Progenitor cell of endocrine pancreas (in vitro differentiated cells): ENCODE measurements at places on chromosomes 2 and 18. TPM values are rescaled to one million over a fixed set of nuclear protein-coding genes. Genes with fewer than 3 reads are reported as not detected.
A peak's percentile ranks its signal among the peaks of the same experiment; 100 is the strongest.

DNA sequence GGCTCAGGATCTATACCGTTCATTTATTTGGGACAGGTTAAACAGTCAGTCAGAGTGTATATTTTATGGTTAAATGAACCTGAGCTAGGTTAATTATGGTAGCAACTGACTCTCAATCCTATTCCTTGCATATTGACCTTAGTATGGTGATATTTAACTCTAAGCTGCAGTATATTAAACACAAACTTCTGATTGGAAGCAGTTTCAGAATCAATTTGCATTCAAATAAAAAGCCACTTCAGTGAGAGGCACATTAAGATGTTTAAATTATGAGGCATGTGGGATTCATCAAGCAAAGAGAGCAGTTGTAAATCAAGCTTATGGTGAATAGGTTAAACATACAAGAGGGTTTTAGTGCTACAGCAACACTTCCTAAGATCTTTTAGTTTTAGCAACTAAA lies 40.4 kb downstream of the FRZB start:
- DNase-seq = no peak

- DNase-seq = no peak
Observed at GRCh38 chr2:239000500-239001073, 152.7 kb downstream of the TWIST2 start.

DNA sequence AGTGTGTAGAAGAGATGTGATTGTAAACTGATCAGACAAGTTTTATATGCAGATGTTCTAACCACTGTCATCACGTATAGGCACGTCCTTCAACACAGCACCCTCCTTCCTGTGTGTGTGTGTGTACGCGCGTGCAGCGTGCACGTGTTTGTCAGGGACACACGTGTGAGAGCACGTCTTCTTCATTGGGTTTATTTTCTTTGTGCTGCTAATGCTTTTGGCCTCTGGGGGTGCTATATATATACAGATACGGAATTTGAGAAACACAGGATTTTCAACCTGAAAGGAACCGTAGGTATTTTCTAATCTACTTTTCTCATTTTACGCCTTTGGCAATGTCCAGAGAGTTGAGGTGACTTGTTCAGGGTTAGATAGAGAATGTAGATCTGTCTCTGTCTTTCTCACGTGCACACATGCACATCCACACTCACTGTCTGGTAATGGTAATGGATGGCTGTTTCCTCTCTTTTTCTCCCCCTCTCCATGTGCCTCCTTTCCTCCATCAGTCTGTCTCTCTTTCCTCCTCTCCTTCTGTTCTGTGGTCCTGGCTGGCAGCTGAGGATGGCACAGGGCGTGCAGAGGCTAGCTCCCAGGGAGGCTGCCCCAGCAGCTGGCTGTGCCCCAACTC lies 13.4 kb upstream of the CELF4 start:
- no peak for DNase-seq

- DNase-seq = no peak
Observed at GRCh38 chr2:207352978-207353671, 176.6 kb upstream of the CREB1 start.

- DNase-seq = no peak
Observed at GRCh38 chr2:113119111-113119510, 8.3 kb upstream of the IL1RN start.

GRCh38 chr18:47929681-47930198 lies 719 bp downstream of the SMAD2 start:
- DNase-seq = no peak

- DNase-seq = no peak
Observed at GRCh38 chr2:102101849-102102635, 40.5 kb upstream of the IL1R1 start.

- DNase-seq = no peak
Observed at GRCh38 chr18:47331026-47331425, 79.6 kb upstream of the SKOR2 start.

GRCh38 chr2:54289917-54290316 lies 33.9 kb upstream of the TSPYL6 start:
- no peak for DNase-seq

GRCh38 chr2:20490300-20491181 lies 43.7 kb downstream of the RHOB start:
- no peak for DNase-seq

DNA sequence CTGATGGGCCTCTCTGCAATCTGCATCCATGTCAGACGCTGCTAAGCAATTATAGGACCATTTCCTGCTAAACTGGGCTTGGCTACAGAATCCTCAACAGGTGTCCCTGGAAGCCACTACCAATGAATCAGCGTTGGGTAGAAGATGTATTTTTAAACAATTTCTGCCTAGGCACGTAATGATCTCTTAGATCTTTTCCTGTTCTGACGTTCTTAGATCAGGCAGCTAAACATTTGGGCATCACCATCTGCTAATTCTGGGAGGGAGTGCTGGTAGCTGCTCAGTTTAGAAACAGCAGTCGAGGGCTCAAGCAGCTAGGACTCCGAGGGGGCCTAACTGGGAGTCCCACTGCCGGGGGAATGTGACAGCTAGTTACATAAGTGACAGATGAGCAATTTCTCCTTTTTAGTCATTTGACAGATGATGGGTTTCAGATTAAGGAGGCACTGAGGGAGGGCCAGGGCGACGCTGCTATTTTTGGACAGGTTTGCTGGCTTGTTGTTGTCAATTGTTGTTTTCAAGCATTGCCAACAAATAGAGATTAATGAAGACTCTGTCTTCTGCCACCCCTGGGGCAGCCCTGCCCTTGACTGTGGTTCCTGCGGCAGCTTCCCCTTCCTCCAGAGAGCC lies 92.7 kb downstream of the MRO start:
- no peak for DNase-seq

DNA sequence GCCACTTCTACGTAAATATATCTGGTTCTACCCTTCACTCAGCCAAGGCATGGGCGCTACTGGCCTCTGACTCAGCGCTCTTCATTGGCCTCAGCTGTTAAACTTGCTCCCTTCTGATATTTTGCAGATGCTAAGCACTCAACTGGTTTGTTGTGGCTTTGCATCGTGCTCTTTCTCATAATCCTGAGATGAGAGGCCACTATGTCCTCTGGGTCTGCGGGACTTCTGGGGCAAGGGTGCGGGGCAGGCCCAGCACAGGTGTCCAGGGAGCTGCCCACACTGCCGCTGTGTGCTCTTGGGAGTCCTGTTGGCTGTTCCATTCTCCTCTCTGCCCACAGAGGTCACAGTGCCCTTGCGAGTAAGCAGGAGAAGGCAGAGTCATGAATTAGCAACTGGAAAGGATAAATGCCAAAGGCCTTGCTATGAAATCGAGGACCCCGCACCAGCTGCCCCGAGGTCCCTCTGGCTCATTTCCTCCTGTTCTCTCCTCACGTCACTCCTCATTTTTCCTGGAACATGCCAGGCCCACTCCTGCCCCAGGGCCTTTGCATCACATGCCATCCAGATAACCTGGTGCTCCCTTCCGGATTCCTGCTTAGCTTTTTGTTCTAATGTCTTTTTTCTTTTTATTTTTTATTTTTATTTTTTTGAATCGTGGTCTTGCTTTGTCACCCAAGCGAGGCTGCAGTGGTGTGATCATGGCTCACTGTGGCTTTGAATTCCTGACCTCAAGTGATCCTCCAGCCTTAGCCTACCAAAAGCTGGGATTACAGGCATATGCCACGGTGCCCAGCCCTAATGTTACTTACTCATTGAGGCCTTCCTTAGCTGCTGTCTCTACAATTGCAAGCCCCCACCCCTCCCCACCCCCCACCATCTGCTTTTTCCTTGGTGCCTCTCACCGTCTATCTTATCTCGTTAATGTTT lies 34.9 kb upstream of the MAT2A start:
- DNase-seq = no peak

GRCh38 chr2:61658841-61659780 lies 121.0 kb upstream of the XPO1 start:
- DNase-seq = no peak

GRCh38 chr2:88252646-88253045 lies 82.5 kb downstream of the THNSL2 start:
- no peak for DNase-seq

GRCh38 chr2:64568836-64569235 lies 44.7 kb downstream of the AFTPH start:
- DNase-seq = no peak

GRCh38 chr2:13006829-13007717 lies 290.3 kb downstream of the TRIB2 start:
- DNase-seq = peak; percentile 51

DNA sequence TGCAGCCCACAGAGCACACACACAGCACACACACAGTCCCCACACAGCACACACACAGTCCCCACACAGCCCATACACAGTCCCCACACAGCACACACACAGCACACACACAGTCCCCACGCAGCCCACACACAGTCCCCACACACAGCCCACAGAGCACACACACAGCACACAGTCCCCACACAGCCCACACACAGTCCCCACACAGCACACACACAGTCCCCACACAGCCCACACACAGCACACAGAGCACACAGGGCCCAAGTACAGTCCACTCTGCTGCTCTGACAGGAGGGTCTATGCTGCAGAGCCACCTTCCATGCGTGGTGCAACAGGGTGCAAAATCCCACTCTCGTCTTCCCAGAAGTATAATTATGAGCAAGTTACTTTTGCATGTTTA lies 240.5 kb upstream of the SALL3 start:
- DNase-seq = no peak

- no peak for DNase-seq
Observed at GRCh38 chr2:225310745-225311144, 88.8 kb upstream of the NYAP2 start.

GRCh38 chr2:114488841-114489530 lies 46.5 kb downstream of the DPP10 start:
- DNase-seq = no peak

DNA sequence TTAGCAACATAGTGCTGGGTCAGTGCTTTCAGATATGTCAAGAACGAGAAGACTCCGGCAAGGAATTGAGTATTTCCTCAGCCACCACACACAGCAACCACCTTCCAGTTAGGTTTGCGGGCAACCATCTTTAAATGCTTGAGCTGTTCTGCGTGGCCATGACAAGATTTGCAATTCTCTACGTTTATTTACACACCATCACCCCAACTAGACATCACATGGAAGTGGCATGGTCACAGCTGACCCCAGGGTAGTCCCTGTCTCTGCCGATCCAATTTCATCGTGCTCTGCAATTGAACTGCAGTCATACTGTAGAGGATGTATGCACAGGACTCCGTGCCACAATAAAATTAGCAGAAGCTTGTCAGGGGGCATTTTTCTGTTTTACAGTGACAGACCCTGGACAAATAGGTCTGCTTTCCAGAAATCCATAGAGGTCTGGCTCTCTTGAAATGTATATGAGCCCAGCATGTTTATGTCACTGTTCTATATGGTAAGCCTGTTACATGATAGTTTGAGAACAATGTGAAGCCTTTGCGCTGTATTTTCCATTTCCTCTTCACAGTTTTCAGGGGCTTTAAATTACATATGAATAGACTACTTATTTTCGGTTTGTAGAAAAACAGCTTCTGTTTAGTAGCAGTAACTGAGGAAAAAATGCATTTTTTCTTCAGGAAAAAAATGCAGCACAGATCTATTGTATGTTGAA lies 605.2 kb downstream of the NR4A2 start:
- DNase-seq = no peak

DNA sequence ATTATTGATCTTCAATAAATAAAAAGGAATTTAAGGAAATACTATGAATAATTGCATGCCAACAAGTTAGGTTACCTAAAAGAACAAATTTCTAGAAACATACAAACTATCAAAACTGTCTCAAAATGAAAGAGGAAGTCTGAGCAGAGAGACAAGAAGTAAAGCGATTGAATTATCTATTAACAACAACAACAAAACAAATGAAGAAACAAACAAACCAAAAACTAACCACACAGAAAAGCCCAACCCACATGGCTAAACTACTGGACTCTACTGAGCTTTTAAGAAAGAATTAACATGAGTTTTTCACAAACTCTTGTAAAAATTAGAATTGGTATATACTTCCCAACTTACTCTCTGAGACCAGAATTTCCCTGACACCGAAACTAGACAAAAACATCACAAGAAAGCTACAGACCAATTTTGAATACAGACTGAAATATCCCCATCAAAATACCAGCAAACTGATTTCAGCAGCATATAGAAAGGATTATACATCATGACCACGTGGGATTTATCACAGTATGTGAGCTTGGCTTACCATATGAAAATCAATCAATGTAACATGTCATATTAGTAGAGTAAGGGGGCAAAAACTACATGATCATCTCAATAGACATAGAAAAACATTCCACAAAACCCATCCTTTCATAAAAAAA lies 16.6 kb upstream of the GALNT1 start:
- no peak for DNase-seq

DNA sequence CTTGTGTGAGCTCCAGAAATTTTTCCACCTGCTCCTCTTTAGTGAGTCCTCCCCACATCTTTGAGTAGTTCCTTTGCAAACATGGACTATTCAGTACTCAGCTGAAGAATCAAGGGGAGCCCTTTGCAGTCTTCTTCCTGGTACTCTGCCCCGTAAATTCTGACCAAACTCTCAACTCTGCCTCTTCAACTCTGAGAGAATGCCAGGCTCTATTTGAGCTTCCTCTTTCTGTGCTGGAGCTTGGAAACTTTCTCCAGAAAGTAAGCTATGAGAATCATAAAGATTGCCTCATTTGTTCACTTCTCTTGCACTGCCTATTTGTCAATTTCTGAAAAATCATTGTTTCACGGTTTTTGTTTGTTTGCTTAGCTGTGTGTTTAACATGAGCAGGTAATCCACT lies 7.4 kb upstream of the STAT4 start:
- no peak for DNase-seq

GRCh38 chr2:55954306-55955035 lies 30.9 kb upstream of the EFEMP1 start:
- no peak for DNase-seq

DNA sequence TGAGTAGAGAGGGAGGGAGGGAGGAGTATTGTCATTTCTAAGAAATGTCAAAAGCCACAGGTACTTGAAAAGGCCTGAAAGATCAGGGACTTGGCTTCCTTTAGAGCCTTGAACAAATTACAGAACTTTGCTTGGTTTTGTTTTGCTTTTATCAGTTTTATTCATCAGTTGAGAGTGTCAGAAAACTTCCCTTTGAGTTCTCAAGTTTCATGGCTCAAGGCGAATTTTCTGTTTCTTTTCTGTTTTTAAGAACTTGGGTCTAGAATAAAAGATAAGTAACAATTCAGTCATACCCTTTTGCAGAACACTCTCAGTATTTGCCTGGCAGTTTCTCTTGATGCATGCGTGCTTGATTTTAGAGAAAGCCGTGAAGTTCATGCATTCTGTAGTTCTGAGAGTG lies 531.9 kb downstream of the PARD3B start:
- DNase-seq = no peak

GRCh38 chr2:8550937-8551621 lies 130.8 kb upstream of the ID2 start:
- no peak for DNase-seq

Gene MAP4K4
- 171 and 184 TPM in 2 replicates for total RNA-seq

Gene ST6GAL2
- 8.0 and 8.3 TPM in 2 replicates for total RNA-seq

Gene PSMA8
- total RNA-seq = 0.29 TPM in 1 of 2 replicates, not detected in the other

Gene LRRTM1
- total RNA-seq = 1.6 and 1.9 TPM in 2 replicates

Gene ASB18
- not detected in 2 replicates for total RNA-seq

Gene SFT2D3
- total RNA-seq = 13.7 and 15.3 TPM in 2 replicates

Gene ZNF514
- total RNA-seq = 32.9 and 34.8 TPM in 2 replicates

Gene SCN1A
- total RNA-seq = 0.26 and 0.62 TPM in 2 replicates

Gene EPAS1
- total RNA-seq = 5.1 and 5.9 TPM in 2 replicates

Gene DCDC2C
- total RNA-seq = not detected in 2 replicates

Gene TM4SF20
- total RNA-seq = not detected in 2 replicates
